ENCODE measurements at places on chromosomes 2 and 18.

GRCh38 chr2:116754381-116755101 lies 1060.0 kb upstream of the DDX18 start:
- no peak for DNase-seq

- DNase-seq: no peak
Observed at GRCh38 chr2:64085936-64086335, 58.3 kb downstream of the PELI1 start.

- DNase-seq: peak; percentile 91
Observed at GRCh38 chr2:61144697-61145268, 17.2 kb upstream of the C2orf74 start.

GRCh38 chr2:125405816-125406215 lies 1250.1 kb upstream of the GYPC start:
- DNase-seq: no peak

DNA sequence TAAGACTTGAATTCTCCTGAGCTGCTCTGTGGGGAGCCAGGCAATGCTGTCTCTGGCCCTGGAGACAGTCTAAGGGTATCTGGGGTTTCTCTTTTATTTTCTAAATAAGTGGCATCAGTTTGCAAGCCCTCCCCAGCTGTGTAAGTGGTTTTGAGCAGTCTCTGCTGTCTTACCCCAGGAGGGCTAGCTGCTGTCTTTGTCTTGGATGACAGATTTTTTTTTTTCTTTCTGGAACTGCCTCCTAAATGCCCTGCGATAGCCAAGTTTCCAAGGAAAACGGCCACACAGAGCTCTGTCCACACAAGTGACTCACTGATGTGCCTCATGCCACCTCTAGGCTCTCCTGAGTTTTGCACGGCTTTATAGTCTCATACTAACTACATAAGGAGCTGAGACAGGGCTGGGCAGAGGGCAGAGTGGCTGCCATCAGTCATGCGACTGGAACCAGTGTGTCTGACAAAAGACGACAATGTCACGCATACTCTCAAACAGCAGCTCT lies 37.2 kb upstream of the THOC1 start:
- DNase-seq: no peak

- DNase-seq: no peak
Observed at GRCh38 chr2:206266130-206267125, 8.0 kb upstream of the ZDBF2 start.

DNA sequence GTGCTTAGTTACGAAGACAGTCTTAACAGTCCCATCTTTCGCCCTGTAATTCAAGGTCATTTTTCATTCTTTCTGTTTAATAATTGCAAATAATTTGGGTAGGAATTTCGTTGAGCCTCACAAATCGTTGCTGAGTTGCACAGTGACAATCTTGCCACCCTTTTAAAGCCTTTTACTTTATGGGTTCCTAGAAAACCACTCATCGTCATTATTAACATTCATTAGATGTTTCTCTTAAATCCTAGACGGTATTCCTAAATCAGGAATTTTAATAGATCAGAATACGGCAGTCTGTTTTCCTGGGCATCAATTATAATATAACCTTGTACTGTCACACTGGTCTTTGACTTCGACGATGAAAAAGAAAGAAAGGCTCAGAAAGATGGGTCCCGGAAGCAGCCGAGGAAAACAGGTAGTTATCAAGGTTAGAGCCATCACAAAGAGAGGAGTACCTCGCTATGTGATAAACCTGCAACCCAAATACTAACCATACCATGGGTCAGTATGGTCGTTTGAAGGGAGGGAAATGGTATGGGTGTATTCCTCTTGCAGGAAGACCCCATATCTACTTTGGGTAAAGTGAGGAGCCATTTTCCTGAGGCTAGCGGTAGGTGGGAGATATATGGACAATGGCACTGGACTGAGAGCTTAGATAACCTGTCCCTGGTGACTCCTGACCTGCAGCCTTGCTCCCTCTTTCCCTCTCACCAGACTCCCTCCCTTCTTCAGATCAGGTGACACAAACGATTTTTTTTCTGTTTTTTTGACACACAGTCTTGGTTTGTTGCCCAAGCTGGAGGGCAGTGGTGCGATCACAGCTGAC lies 981 bp upstream of the SF3B1 start:
- no peak for DNase-seq

DNA sequence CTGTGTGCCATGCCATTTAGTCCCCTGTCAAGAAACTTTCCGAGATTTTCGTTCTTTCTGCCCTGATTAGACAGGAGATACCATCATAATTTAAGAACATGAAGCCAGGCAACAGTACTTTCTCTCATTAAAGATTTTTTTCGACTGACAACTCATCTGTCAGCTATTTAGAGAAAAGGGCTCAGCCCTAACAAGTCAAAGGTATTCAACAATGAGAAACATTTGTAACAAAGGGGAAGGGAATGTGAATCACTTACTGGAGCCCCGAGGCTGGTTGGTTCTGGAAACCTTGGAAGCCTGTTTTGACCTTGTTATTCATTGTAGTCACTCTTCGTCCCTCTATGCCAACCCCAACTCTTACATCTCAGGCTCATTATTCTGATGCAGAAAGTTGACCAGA lies 199.4 kb downstream of the SPP2 start:
- no peak for DNase-seq

DNA sequence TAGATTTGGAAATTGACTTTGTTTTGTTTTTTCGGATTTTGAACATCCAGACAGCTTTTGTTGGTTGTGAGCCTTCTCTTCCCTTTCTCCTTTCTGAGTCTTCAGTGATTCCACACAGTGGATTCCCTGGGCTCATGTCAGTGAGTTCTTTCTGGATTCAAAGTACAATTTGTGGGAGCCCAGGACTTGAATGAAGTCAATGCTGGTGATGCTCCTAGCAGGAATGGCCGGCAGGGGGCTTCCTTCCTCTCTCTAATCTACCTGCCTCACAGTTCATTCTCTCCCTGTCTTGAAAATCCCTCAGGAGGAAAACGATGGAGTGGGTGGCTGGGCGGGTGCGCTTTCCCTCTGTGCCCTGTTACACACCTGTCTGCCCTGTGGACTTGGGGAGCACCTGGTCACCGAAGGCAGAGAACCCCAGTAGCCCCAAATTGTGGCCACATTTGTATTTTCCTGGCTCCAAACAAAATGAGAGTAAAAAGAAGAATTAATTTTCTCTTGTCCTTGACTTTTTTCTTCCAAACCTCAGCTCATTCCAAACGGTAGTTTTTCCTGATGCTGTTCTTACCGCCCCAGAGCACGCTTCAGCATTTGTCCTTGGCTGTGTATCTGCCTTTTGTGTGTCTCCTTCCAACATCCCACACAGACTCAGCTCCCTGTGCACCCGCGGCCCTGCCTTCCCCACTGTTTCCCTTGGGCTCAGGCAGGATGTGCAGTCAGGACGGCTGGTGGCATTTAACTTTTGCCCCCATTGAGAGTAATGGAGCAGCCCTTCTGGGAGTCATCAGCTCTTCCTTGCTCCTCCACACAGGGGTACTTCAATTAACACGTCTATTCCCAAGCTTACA lies 86.6 kb downstream of the MARCO start:
- no peak for DNase-seq

DNA sequence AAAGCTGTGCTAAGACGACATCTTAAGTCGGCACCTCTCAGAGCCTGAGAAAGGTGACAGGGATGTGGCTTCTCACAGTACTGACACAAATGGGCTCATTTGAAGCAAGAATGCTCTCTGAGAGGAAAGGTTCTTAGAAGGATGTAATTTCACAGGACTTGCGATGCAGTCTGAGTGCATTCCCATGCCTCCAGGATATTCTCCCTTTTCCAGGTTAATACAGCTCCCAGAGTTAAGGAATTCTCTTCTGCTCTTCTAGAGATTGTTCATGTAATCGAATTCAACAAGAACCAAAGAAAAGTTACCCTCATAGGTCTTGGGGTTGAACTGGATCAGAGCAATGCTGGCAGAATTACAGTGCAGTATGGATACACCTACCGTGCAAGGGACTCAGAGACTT lies 131.0 kb downstream of the GALR1 start:
- no peak for DNase-seq

- DNase-seq: no peak
Observed at GRCh38 chr2:71935262-71935848, 212.3 kb downstream of the CYP26B1 start.

GRCh38 chr2:173606619-173607248 lies 252.1 kb downstream of the CDCA7 start:
- no peak for DNase-seq

- DNase-seq: no peak
Observed at GRCh38 chr2:182245963-182246362, 180.9 kb downstream of the PDE1A start.

DNA sequence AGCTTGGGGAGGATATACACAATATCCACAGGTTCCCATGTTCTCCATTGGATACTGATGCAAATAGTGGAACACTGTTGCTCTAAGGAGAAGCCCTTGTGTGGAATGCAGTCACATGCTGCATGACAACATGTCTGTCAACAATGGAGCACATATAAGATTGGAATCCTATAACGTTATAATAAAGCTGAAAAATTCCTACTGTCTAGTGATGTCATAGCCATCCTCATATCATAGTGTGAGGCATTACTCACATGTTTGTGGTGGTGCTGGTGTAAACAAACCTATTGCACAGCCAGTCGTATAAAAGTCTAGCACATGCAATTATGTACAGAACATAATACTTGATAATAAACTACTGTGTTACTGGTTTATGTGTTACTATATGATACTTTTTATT lies 394.7 kb downstream of the FBXO15 start:
- no peak for DNase-seq

- no peak for DNase-seq
Observed at GRCh38 chr2:381941-382727, 94.2 kb upstream of the ALKAL2 start.

GRCh38 chr2:61411109-61411508 lies 59.8 kb downstream of the USP34 start:
- DNase-seq: no peak

DNA sequence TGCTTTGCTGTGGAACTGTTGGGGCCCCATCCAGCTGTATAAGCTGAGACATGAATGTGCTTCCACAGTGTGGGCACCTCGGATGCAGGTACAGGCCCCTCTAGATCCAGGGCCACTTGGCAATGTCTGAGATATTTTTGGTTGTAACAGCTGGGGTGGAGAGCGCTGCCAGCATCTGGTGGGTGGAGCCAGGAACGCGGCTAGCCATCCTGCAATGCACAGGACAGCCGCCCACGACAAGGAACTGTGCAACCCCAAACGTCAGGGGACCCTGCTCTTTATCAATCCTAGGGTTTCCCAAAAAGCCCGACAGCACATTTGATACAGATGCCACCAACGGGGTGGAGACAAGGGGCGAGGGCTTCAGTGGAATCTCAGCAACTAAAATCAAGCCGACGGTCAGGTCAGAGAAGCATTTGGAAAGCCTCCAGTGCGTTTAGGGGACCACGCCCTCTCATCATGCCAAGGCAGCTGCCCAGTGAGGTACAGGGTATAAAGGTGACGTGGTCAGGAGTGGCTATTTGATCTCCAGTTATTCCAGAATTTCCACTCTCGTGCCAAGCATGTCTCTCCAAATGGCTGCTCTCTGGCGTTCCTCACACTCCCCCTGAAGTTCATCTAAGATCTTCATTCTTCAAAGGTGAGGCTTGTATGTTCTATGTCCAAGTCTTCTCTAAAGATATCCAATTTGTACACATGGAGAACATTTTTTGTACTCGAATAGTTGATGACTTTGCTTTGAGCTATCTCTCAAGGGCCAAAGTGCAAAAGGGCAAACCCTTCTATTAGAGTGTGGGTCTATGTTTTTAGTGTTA lies 55.7 kb downstream of the LRRFIP1 start:
- DNase-seq: no peak

DNA sequence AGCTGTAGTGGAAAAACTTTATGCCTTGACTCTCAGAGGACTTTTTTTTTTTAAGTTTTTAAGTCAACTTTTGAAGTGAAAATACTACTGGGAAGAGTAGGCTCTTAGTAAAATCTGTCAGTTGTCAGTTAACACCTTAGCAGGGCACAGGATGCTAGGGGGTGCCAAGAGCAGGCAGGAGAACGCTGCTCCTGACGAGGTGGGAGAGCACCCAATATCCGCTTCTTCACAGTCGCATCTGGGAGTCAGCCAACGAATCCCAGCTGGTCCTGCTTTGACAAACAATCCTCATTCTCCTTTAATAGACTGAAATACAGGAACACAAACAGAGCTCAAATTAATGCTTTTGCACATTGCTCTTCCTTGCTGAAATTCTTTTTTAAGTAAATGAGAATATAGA lies 709.5 kb upstream of the ACVR2A start:
- peak; percentile 35 for DNase-seq

GRCh38 chr2:7666596-7667259 lies 749.5 kb downstream of the RNF144A start:
- peak; percentile 84 for DNase-seq

- DNase-seq: no peak
Observed at GRCh38 chr2:41329040-41329439, 718.8 kb upstream of the PKDCC start.

DNA sequence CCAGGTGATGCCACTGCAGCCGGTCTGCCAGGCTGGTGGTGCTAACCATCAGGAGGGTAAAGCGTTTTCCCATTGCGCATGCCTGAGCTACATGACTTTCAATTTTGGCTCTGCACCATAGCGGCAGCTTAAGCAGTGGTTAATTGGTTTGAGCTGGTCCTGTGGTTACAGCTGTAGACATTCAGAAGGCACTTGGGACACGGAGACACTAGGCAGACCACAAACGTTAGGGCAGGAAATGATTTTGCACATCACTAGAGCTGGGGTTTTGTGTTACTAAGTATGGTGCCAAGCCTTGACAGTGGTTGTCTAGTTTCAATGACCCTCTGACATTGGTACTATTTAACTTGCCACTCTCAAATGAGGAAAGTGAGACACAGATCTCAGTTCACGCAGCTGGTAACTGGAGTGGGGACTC lies 28.9 kb upstream of the CNOT11 start:
- DNase-seq: no peak

- peak; percentile 72 for DNase-seq
Observed at GRCh38 chr2:74457549-74458131, 598 bp upstream of the WBP1 start.

- no peak for DNase-seq
Observed at GRCh38 chr2:196131384-196131937, 39.9 kb downstream of the STK17B start.
